Gastroesophageal sphincter (tissue), 4 donors: ENCODE measurements at places on chromosomes 3 and 15. TPM values are rescaled to one million over a fixed set of nuclear protein-coding genes. Genes with fewer than 3 reads are reported as not detected.

The SLC12A1 gene
- total RNA-seq: not detected

The PEX5L gene
- not detected for total RNA-seq

The NR2E3 gene
- total RNA-seq: not detected

The CCDC39 gene
- total RNA-seq: not detected

The KCNMB2 gene
- total RNA-seq: not detected

The RHOV gene
- total RNA-seq: not detected

The SGO1 gene
- total RNA-seq: 0.54 TPM

DNA sequence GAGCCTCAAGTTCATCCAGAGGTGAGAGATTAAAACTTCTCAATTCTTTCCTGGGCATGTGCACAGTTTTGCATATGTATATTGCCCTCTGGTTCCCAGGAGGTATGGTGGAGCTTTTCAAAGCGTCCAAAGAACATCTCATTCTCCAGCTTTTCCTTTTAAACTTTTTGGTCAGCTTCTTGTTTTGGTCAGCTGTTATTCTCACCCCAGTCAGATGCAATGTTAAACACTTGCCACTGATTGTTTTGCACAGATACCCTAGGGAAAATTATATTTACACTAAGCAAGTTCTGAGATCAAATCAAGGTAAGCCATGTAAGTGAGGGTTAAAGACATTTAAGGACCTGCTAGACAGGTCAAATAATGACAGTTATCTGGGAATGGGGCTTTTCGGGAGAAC lies 261.3 kb downstream of the EDEM1 start:
- ATAC-seq: no peak

DNA sequence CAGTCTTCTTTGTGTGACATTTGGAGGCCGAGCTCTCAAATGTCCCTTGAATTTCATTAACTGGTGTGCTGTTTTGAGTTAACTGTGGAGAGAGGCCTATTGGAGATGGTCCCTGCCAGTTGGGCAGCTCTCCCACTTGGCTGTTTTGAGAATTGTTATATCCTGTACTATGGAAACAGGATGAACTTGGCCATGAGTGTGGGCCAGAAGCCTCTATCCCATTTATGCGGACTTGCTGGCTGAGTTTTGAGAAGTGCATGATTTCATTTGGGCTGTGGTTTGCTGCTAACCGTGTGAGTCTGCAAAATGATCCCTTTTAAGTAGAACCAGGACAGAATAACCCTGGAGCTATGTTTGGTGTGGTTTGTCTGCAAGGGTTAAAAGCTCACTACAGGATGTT lies 366.0 kb downstream of the PTPRG start:
- peak; percentile 75 for ATAC-seq

DNA sequence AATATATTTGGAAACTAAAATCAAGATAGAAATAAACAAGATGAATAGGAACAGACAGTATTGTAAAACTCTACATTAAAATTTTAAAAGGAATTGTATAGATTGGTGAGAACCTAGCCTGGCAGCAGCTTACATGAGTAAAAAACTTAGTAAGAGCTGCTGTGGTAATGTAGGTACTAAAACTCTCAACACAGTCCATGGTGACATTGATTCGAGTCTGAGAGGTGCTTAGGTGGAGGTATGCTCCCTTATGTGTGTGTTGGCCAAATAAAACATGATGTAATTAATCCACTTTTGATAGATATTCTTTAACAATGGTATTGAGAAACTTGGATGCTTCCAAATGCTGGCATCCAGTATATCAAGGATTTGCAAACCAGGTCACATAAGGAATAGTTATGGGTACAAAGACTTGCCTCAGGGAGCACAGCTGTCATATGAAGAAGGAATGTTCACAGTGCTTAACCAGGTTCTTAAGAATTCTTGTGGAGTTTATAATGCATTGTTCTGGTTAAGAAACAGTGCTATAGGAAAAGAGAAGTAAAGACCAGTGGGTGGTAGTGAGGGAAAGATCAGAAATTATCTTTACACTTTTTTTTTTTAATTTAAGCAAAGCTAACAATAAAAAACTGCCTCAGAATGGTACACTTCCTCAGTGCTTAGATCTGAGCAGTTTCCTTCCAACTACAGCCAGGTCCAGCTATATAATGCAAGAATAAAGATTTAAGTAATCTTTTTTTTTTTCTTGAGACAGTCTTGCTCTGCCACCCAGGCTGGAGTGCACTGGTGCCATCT lies 24.6 kb upstream of the IL20RB start:
- no peak for ATAC-seq

DNA sequence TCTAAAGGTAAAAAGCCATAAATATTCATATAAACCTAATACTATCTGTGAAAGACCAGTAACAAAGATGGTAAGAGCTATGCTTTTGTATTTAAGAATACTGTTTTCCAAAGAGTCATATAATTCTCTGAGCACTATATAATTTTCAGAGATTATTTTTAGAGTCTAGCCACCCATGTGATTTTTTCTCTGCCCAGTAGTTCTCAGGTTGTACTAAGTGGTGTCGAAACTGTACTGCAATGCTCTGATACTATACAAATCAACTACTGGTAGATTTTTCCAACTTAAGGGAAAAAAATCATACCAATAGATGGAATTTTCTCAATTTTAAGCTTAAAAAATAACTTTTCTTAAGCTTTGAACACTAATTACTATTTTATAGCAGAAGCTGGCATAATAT lies 104.8 kb downstream of the MYO5A start:
- no peak for ATAC-seq

DNA sequence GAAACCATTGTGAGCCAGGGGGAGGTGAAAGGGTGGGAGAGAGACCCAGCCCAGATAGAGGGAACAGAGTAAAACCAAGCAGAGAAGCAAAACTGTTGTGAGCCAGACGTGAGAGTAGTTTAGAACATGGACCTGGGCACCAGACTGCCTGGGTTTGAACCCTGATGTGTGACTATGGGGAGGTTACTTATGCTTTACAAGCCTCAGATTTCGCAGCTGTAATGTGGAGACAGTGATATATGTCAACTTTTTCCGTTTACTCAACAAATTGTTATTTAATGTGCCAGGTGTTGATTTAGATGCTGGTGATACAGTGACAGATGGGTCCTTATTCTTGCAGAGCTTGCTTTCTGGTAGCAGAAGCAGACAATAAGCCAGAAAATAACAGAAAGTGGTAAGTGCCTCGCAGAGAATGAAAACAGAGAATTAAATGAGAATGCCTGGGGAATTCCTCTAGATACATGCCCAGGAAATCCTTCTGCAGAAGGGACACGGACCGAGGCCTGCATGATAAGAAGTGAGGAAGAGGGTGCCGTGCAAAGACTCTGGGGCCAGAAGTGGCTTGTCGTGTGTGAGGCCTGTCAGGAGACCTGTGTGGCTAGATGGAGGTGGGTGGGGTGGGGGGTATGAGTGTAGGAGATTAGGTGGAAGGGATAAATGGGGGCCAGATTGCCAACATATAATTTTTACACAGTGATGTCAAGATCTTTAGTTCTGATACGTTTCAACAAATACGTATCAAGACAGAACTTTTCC lies 15.0 kb downstream of the KAT2B start:
- no peak for ATAC-seq

- no peak for ATAC-seq
Measured at GRCh38 chr3:122558605-122559004, 5.5 kb downstream of the PARP9 start.

DNA sequence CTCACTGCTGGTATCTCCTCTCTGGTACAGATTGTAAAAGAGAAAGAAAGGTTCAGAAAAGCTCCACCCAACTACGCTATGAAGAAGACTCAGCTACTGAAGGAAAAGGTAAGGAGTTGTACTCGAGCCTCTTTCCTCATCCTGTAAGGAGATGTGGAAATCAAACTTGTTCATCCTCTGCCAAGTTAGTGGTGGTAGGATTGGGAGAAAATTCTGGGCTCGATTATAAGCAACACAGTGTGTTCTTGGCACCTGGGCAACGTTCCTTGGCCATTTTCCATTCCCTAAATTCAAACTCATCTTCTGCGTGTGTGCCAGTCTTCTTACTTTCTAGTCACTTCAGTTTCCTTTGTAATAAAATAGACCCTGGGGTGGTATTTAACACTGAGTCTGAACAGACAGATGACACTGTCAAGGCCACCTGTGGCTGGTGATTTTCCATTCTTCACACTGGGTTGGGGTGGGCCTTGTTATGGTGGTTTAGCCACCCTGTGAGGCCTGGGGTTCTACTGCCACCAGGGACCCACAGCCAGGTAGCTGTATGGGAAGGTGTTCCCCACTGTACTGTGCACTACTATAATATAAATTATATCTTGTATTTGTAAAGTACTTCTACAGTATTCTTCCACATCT lies 17.1 kb upstream of the ITPKA start:
- ATAC-seq: no peak

- ATAC-seq: peak; percentile 43
Measured at GRCh38 chr3:141011232-141011996, 39.7 kb upstream of the SPSB4 start.
